ENCODE measurements at places on chromosomes 13 and 19.

DNA sequence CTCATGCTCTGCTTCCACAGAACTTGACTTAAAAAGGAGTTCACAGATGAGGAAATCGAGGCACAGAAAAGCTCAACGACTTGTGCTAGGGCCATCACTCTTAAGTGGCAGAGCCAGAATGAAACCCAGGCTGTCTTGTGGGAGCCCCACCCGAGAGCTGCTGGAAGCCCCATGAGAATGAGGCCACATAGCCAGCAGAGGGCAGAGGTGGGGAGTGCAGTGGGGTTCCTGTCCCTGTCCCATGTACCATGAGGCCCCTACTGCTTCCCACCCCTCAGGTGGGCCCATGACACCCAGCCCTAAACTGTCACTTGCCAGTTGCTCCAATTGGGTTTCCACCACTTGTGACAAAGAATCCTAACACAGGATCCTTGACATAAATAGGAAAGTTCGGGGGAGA is 175.9 kb downstream of the IRS2 start:
- no peak for DNase-seq

DNA sequence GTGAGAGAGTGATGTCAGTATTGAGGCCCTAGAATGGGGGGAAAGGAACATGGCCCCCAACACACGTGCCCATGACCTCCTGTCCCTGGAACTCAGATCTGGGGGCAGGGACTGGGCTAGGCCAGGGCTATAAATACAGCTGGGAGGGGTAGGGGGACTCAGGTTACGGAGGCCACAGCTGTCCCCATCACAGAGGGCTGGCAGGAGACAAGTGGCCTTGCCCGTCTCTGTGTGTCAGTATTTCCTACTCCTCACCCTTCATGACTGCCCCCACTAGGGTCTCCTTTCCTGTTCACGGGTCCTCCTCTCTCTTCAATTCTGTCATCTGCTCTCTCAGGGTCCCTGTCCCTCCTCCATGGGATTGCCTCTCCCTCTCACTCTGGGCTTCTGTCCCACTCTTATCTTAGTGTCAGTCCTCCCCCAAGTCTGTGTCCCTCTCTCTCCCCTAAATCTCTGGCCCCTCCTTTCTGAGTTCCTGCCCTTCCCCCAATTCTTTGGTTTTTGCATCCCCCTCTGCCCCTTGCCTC is 687 bp upstream of the HRC start:
- no peak for DNase-seq

DNA sequence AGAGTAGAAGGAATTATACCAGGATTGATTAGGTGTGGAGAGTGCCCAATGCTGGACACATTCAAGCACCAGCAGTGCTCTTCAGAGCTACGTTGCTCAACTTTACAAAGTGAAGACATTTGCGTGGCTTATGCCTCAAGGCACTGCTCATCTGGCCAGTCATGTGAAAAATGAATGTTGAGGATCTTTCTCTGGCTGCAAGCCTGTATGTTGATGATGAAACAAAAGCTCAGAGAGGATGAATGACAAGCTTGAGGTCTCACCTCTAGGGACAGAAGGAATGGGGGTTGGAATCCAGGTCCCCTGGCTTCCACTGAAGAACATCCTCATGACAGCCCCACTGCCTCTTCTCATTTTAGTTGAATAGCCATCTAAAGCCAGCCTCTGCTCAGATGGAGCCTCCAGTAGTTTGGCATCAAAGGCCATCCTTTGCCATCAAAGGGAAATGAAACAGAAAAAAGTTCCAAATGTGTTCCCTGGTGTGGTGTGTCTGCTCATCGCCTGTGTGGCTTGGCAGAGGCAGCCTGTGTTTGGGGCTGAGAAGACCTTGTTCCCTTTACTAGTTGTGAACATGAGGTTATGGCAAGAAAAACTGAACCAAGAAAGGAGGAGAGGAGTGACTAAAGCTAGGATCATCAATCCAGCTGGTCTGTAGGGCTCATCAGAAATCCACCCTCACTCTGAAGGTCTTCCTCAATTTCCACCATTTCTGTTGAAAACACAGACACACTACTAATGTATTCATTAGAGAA is 114.0 kb upstream of the KL start:
- no peak for DNase-seq

DNA sequence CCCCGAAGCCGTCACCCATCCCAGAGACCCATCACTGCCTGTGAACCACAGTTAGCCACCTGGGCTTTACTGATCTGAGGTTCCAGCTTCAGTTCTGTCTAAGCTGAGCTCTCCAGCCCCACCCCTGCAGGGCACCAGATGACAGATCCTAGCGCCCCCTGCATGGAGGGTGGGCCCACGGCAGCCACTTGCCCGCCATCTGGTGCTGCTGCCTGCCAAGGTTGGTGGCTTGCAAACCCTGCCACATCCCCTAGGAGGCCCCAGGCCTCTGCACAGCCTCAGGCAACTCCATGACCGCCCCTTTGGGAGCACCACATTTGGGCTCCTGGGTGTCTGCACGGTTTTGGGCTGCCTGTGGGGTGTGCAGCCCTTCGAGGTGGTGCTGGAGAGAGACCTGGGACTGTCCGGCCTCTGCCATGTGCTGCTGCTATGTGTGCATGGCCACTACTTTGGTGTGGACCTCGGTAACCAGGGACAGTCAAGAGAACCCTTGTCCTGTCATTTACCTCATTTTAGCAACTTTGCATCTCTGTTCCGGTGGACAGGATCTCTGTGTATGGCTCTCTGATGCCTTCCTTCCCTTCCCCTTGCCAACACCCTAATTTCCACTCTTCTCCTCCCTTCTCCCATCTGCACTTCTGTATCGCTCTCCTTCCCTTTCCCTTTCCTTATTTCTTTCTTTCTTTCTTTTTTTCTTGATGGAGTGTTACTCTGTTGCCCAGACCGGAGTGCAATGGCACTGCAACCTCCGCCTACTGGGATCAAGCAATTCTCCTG is 17.4 kb upstream of the SDHAF1 start:
- no peak for DNase-seq

- DNase-seq = no peak
Observed at GRCh38 chr13:30868799-30869470, 37.1 kb upstream of the MEDAG start.

DNA sequence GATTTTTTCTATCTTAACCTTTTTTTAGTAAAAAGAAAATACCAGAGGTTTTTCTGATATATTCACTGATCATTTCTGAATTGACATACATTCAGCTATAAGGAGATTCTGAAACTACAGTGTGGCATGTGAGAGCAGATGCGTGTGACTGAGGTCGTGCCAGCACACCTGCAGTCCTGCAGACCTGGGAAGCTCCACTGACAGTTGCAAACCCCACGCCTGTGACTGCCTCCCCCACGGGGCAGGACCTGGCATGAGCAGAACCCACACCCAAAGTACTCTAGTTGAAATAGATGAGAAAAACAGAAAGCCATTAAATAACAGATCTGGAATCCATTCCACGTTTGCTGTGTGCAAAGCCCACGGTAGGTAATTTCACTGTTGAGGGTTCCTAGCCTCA is 80.7 kb downstream of the TEX29 start:
- no peak for DNase-seq

- DNase-seq = no peak
Observed at GRCh38 chr19:8478598-8478997, 23.8 kb downstream of the PRAM1 start.

- DNase-seq = peak; percentile 88
Observed at GRCh38 chr13:48726711-48727110, 73.0 kb downstream of the CYSLTR2 start.

DNA sequence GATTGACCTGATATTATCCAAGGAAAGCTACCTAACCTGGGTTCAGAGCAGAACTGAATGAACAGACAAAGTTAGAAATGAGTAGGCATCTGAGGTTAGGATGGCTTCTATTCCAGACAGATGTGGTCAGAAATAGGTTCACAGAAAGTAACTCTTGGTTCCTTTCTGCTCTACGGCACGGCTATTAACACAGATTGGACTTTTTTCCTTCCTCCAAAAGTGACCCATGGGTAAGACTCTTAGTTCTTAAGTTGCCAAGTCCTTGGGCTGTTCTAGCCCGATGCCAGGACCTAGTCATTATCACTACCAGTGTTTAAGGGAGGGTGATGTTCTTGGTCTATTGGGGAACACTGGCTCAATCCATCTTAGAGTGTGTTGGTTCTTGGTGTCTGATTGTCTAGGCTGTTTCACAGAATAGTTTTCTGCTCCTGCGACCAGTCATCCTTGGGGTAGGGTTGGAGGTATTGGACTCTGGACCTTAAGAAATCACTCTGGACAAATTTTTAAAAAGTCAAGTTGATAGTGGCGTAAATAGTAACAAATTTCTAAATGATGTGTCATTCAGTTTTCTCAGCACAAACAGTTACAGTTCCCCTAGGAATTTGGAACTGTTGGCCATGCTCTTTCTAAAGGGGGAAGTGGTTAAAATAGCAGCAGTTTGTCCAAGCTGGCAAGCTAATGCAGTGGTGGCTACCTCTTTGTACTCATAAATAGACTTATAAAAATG is 60.1 kb upstream of the MYCBP2 start:
- peak; percentile 62 for DNase-seq

DNA sequence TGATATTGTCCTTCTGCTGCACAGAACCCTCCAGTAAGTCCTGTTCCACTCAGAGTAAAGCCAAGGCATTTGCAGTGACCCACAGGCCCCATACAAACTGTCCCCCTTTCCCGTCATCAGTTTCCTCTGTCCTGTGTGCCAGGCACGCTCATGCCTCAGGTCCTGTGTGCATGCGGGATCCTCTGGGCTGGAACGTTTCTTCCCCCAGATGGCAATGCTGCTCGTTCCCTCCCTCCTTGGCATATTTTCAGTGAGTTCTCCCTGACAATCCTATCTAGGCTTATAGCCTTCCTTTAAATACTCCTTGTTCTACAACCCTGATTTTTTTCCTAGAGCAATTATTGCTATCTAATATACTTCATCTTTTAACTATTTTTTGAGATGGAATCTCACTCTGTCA is 5.7 kb downstream of the OPA3 start:
- no peak for DNase-seq

DNA sequence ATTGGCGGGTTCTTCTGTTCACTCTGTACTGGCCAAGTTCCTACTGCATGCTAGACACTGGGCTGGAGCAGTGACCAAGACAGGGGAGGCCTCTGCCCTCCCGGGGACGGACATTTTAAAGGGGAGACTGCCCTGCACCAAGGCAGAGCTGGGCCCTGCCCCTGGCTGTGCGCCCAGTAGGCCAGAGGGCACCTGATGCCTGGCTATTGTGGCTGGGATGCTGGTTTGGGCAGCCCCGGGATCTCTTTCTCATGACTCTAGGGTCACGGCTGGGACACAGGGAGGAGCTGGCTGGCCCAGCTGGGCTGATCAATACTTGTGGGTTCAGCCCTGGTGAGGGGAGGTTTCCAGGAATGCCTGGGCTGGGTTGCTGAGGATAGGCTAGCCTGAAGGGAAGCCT is 17.7 kb downstream of the LIPE start:
- DNase-seq = no peak

DNA sequence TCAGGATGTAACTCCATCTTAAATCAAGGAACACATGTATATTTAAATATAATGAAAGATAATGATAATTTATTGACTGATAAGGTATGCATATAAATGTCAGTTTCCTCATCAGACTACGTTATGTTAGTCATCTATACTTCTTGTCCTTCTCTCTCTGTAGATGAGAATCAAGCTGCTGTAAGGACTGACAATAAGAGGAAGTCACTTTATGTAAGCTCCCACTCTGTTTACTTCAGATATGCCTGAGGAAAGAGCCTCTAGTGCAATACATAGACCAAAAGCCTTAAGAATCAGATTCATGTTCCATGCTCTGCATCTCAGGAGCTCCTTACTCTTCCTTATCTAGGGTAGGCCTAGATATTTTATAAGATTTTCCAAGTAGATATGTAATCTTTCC is 9.6 kb upstream of the SLITRK6 start:
- no peak for DNase-seq

GRCh38 chr13:23695711-23696464 is 125.7 kb downstream of the TNFRSF19 start:
- DNase-seq = no peak

DNA sequence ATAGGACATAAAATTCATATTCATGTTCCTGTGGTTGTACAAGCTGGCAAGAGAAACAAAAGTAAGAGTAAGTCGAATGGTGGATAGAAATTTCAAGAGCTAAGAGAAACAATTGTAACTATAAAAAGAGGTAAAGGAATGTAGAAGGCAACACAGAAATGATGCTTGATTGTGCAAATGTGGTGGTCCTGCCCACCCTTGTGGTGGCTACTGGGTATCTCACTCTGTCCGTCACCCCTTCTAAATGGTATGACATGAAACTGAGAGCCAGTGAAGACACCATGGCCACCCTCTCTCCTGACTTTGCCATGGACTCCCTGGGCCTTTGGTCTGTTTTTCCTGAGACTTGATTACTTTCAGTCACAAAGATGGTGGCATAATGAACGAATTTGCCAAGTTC is 925.9 kb upstream of the SLITRK6 start:
- no peak for DNase-seq

DNA sequence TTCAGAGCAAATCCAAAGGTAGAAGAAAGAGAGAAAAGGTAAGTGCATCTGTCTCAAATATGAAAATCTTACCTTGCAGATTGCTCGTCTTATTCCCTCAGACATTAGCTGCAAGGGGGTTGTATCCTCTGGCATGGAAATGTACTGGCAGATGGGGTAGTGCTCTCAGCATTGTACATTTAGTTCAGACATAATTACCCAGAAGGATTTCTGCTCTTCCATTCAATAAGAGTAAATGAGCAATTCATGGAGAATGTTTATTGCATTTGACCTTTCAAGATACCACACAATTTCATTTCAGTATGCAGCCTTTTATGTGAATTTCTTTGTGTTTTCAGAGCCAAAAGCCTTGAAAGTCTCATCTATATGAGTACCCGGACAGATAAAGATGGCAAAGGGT is 63.8 kb downstream of the SCEL start:
- DNase-seq = peak; percentile 82

DNA sequence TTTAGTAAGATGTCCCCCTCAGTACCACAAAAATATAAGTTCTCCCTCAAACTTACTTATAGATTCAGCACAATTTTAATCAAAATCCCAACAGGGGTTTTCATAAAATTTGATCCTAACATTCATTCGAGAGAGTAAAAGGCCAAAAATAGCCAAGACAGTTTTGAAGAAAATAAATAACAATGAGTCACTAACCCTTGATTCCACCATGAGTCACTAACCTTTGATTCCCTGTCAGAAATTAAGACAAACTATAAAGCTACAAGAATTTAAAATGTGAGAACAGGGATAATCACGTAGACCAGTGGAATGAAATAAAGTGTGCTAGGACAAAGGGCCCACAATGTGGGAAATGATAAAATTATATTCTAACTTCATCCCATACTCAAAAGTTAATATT is 320.3 kb downstream of the SUCLA2 start:
- no peak for DNase-seq

GRCh38 chr13:42101821-42102585 is 53.6 kb downstream of the DGKH start:
- no peak for DNase-seq
